ENCODE measurements at places on chromosomes 7 and 10. TPM values are rescaled to one million over a fixed set of nuclear protein-coding genes. Genes with fewer than 3 reads are reported as not detected.

The TAS2R4 gene
- 0.35 TPM for total RNA-seq

The WBP1L gene
- total RNA-seq, result 97.1 TPM

DNA sequence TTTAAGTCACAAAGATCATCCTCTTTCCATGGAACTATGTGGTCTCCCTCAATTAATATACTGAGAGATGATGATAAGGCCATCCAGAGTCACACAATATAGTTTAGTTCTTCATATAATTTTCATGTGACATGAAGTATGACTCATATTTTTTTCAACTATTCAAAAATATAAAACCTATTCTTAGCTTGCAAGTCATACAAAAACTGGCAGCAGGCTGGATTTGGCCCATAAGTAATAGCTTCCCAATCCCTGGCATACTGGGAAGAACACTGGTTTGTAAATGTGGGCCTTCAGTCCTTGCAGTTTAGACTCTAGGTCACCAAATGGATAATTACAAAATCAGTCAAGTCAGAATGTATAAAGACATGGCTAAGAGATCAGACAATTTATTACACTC is 356.6 kb downstream of the PPP1R3A start:
- H3K4me1 ChIP-seq, result no peaks in the 10 kb centered on the region
- no peaks in the 10 kb centered on the region for H3K36me3 ChIP-seq
- DNase-seq, result no peak
- H3K27ac ChIP-seq, result no peak overlapping the region
- H3K4me3 ChIP-seq, result no peak overlapping the region

GRCh38 chr7:87993269-87993668 is 59.2 kb downstream of the ADAM22 start:
- no peaks in the 10 kb centered on the region for H3K4me1 ChIP-seq
- H3K27ac ChIP-seq, result no peak overlapping the region
- H3K27me3 ChIP-seq, result no peaks in the 10 kb centered on the region
- H3K4me3 ChIP-seq, result no peak overlapping the region
- no peaks in the 10 kb centered on the region for H3K36me3 ChIP-seq
